ENCODE measurements at places on chromosomes 6 and 20.

DNA sequence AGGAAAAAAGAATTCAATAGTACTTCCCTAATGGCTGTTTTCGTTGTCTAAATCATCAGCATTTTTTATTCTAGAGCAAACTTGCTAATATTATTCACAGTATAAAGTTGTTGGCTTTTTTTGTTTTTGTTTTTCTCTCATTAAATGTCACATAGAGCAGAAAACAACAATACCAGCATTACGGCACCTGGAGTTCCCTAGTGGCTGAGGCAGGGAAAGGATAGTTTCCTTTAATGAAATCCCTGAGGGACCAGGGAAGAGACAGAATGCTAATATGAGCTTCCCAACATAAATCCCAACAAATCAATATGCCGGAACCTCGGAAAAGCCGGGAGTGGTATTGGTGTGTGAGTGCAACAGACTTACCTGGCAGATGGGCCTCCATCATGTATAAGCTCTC is 235.2 kb upstream of the ASCC3 start:
- no peak for DNase-seq

DNA sequence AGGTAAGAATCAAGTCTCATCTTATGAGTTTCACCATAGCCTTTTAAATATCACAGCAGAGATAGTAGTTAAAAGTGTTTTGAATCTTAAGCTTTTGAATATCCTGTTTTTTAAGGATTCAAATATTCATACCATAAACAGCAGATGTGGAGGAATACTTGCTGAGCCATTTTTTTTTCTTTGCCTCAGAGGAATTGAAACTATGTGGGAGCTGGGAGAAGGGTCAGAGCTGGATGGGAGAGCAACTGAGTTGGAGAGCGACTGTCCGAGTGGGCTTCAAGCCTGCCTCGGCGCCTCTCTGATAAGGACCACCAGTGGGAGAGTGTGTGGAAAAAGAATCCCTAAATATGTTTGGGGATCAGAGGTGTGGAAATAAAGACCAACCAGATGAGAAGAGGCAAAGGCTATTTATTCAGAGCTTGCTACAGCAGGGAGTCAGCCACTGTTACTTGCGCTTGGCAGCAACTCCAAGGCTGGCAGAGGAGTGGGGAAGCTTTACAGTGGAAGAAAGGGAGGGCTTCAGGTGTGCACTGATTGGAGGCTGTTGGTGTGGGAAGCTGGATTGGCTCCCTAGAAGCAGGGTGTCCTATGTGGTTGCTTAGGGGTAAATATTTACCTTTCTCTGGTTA is 34.3 kb upstream of the MCUR1 start:
- DNase-seq, result no peak

- DNase-seq, result peak; percentile 98
Observed at GRCh38 chr6:32175711-32176475, at the start of gene AGPAT1. TSS of gene AGPAT1 (minus strand) at chr6:32176084. CDS start at chr6:32171496, 4,588 bp downstream.

- no peak for DNase-seq
Observed at GRCh38 chr6:132971676-132972075, 157.3 kb downstream of the RPS12 start.

- DNase-seq, result no peak
Observed at GRCh38 chr6:132005178-132005577, 54.0 kb upstream of the CCN2 start.
